HS-27A (cell line): ENCODE measurements at places on chromosomes 5 and 9.

- DNase-seq, result no peak
These were observed 6.6 kb upstream of the RNF20 start for GRCh38 chr9:101527066-101527465.

GRCh38 chr9:6096821-6097220, 81.4 kb upstream of the RANBP6 start:
- no peak for DNase-seq

DNA sequence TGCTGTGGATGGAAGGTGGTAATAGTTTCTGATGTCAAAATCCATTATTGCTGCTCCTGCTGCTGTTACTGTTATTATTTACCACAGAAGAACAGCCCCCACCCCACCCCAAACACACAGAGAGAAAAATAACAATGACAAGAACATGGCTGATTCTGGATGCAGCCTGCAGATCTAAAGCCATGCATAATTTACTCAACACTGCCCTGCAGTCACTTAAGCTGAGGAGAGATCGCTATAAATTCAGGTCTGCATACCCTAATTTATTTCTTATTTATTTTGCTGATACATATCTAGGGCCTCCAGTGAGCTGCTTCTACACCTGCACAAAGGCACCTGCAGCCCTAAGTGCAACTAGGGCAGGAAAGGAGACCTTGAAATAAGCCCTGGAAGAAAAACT, 132.0 kb downstream of the TRIM32 start:
- no peak for DNase-seq

GRCh38 chr9:6931913-6932312, 174.1 kb downstream of the KDM4C start:
- no peak for DNase-seq

GRCh38 chr5:166991601-166992000, 1299.8 kb upstream of the WWC1 start:
- no peak for DNase-seq

DNA sequence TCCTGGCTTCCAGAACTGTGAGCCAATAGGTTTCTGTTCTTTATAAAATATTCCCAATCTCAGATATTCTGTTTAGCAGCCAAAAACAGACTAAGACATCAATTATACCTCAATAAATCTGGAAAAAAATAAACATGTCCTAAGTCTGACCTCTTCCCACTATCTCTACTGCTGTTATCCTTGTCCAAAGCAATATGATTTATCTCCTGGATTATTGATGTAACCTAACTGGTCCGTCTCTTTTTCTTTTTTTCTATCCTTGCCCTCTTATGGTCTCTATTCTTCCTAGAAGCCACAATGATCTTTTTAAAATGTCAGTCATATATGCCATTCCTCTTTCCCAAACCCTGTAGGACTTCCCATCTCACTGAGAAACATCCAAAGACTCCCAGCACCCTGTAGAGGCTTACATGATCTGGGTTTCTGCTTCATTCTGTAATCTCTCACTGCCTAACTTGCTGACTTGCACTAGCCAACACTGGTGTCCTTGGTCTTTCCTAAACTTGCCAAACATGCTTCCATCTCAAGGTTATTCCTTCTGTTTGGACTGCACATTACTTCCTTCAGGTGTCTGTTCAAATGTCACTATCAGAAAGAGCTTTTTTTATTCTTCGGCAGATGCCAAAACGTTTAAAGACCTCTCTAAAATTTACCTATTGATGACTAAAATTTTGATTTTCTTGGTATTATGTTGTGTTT, 13.1 kb downstream of the FOCAD start:
- DNase-seq, result no peak

DNA sequence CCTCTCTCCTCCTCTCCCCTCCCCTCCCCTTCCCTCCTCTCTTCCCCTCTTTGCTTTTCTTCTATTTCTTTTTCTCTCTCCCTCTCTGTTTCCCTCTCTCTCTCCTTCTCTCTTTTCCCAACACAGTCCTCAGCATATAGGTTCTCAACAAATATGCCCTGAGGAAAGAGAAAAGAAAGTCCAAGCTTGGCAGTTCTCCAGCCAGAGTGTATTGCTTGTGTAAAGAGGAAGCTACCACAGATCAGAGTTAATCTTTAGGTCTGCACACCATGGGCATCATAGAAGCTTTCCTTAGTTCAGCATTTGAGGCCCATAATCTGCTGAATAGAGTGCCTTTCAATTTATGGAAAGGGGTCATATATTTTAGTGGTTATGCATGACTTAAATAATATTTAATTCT, 382.8 kb upstream of the WWC1 start:
- no peak for DNase-seq

- DNase-seq, result no peak
These were observed 371.4 kb upstream of the CDH18 start for GRCh38 chr5:20359377-20359776.

- no peak for DNase-seq
These were observed 464.3 kb downstream of the GADD45G start for GRCh38 chr9:90069085-90069484.

- no peak for DNase-seq
These were observed 315.2 kb downstream of the ARHGAP26 start for GRCh38 chr5:143085319-143085917.

DNA sequence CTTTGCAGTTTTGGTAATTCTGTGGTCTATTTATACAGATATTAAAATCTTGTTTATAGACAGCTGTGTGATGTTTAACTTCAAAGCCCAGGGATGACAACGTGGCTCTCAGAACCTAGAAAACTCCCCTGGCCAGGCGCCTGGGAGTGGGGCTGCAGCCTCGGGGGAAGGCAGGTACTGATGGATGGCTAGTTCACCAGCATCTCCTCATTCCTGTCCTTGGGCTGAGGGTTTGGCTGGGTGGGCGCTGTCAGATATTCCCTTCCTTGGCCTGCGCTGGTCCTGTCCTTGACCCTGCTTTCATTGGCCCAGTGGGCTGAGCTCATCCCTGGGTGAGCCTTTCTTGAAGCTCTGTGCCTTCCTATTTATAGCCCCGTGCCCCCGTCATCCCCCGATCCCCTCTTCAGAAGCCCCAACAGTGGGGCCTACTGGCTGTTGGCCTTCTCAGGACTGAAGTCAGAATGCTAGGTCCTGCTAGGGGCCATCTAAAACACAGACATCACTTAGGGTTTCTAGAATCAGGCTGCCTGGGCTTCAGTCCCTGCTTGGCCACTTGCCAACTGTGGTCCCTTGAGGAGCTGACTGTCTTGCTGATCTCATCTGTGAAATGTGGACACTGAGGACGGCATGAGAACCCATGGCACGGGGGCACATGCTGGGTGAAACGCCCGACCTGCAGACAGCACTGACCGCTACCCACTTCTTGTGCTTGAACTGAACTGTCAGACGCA, 20.9 kb downstream of the SH3GLB2 start:
- no peak for DNase-seq

- DNase-seq, result no peak
These were observed 89.1 kb upstream of the FBXW11 start for GRCh38 chr5:172095368-172096206.

DNA sequence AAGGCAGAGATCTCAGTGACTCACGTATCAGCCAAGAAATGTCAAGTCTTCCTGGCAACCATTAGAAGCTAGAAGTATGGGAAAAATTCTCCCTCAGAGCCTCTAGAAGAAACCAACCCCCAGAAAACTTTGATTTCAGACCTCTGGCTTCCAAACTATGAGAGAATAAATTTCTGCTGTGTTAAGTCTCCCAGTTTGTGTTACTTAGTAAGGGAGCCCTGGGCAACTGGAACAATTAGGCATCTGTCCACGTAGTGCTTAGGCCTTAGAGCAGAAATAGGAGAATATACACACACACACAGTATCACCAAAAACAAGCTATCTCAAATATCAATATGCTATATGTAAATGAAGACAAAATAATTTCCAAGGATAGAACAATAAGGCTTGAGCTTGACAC, 894.8 kb upstream of the CDH10 start:
- no peak for DNase-seq

- DNase-seq, result no peak
These were observed 43.3 kb upstream of the ISOC1 start for GRCh38 chr5:129051283-129051682.

DNA sequence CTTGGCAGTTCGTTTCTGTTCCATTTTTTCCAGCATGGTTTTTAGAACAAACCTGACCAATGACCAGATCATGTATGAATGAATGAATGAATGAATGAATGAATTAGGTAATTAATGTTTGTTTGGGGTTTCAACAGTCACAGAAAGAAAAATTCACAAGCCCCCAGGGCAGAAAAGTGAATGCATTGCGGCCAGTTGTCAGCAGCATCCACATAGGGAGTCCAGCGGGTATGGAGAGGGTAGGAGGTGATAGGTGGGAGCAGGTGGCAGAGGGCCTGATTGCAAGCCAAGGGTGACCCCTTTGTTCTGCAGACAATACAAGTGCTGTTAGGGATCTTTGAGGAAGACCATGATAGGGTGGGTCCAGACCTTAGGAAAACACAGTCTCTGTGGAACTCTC, 49.7 kb upstream of the SAP30L start:
- DNase-seq, result no peak

DNA sequence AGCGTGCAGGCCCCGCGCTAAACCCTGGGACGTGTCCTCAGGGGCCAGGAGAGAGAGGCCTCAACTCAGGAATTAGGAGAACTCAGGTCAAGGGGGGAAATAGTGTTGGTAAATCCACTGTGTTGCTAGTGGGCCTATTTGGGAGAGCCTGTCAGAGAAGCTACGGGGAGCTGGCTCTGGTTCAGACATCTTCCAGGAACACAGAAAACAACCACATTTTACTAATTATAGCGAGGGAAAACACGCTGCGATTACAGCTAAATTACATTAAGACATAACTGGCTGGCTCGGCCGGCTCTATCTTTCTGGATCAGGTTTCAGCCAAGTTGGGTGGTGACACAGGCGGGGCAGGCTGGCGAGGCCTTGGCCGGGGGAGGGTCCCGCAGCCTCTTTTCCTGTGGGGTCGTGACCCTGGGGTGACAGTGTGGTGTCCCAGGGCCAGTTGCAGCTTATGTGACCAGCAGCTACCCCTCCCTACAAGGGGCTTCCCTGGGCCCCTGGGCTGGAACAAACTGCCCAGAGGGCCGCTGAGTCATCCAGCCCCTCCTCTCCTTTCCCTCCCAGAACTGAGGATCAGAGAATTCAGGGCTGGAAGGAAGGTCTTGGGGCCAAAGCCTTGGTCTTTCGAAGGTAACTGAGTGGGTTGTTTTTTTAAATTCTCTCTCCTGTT, 75.1 kb downstream of the FGF18 start:
- no peak for DNase-seq

- no peak for DNase-seq
These were observed 8.4 kb downstream of the PLPP7 start for GRCh38 chr9:131297903-131298302.

GRCh38 chr9:121299467-121300282, 31.7 kb downstream of the GSN start:
- DNase-seq, result no peak
